NCI-H1417 (cell line): ENCODE measurements at places on chromosomes 6 and 20.

DNA sequence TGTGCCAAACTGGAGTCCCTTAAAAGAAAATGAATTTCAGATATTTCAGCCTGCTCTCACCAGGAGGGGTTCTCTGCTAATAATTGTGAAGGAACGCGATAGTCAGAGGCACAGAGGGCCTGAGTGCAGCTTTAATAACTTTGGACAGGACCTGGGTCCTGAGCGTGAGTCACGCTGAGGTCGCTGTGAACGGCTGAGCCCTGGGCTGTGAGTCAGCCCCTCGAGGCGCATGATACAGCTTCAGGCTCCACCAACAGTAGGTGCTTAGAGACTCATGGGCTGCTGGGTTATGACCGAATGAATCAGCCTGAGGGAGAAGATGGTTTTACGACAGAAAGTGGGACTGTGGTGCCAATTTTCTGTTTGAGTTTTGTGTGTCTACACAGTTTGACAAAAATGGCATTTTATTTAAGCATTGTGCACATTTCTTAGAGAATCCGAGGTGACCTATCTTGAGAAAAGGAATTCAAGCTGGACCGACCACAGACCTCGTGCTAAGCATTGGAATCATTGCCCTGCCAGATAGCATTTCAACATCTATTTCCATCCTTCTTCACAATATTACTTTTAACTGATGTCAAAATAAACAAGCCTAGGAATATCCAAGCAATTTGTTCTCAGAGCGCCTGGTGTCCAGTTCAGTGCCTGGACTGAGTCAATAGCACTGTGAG is 183.0 kb downstream of the THBS2 start:
- DNase-seq = no peak

DNA sequence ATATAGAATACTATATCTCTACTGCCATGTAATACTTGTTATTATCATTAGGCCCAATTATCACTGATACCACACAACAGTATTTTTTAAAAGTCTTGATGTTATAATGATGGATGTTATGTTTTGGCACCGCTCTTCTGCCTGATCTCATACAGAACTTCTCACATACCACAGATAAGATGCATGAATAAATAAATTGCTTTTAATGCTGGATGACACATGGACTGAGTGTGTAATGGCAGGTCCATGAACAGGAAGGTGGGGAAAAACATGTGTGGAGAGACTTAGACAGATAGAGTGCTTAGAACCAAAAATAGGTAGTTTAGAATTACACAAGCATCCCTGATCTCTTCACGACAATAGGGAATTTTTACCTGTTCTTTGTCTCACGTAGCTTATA is 258.4 kb upstream of the MARCKS start:
- no peak for DNase-seq

DNA sequence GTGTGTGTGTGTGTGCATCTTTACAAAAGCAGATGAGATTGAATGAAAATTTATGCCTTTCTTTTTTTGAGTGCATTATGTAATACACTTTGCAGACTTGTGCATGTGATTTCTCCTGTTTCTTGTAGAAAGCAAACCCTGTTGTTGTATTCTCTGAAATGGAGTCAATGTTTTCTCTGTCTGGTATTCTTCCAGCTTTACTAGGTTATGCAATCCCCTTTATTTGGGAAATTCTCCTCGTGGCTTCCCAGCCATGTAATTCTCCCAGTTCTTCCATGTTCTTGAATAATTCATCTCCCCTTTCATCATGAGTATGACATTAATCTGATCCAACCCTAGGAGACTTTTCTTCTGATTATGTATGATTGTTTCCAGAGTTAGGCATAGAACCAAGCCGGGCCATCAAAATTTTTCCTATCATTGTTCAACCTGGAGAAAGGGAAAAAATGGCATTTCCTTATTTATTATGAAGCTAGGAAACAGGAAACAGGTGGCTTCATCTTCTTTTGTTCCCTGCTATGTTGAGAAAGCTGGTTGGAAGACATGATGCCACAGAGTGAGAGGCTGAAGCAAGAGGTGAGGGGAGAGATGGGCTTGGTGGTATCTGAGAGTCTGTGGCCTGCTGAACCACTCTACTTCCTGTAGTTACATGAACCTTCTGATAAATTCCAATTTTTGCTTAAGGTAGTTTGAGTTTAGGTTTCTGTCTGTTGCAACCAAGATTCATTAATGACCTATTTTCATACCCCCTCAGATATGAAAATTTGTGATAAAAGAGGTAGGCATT is 68.8 kb downstream of the PRL start:
- no peak for DNase-seq

DNA sequence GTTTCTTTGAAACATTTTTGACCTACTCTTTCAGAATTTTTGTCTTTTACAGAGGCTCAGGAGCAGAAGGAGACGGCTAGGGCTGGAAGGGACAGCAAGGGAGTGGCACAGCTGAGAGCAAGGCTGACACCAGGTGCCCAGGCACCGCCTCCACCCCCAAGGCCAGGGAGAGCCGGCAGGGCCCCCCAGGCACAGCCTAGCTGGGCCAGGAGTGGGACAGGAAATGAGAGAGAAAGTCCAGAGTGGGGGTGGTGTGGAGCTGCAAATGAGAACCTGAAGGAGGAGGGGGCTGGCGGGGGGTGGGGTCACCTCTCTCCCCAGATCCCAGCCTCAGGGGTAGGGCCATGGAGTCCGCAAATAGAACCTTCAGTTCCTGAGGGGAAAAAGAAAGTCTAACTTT is 236.7 kb downstream of the CDC5L start:
- DNase-seq = no peak

GRCh38 chr20:44651684-44652423 is at the start of gene ADA:
ADA (minus strand) TSS chr20:44651699; CDS start chr20:44651607, 92 bp downstream.
- peak; percentile 77 for DNase-seq

GRCh38 chr6:23659125-23659524 is 466.9 kb upstream of the NRSN1 start:
- peak; percentile 69 for DNase-seq

DNA sequence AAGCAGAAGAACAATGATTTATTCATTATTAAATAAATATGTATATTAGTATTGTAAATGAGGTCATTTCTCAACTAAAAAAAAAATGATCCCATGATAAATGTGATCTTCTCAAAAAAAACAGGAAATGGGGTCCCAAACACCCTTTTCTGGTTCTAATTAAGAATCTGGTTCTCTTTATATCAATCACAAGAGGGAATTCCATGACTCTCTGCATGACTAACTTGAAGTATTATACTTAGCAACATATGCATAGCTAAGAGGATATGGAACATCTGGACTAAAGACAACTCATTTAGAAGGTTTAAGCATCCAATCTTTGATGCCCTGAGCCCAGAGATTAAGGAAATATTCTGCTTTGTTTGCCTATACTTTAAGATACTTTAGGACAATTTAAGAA is 89.7 kb upstream of the EMILIN3 start:
- DNase-seq = no peak

DNA sequence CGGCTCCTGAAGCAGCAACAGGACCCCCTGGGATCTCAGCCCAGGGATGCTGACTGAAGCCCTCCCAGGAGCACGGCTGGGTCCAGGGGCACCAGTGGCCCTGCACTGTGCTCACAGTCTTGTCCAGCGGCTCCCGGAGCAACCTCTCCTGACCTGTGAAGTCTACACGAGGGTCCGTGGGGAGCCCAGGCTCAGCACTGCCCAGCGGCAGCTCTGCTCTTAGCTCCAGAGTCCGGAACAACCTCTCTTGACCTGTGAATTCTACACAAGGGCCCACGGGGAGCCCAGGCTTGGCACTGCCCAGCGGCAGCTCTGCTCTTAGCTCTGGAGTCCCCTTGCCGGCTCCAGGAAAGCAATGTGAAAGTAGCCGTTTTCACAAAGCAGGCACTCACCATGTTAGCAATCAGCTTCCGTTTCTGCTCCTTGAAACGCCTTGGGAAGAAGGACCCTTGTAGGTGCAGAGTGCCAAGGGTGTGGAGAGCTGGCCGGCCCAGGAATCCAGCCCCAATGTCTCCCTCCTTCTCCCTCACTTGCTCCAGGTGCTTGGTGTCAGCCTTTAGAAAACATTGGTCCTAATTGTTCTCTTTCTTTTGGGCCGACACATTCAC is 310.9 kb downstream of the CDH4 start:
- DNase-seq = no peak

DNA sequence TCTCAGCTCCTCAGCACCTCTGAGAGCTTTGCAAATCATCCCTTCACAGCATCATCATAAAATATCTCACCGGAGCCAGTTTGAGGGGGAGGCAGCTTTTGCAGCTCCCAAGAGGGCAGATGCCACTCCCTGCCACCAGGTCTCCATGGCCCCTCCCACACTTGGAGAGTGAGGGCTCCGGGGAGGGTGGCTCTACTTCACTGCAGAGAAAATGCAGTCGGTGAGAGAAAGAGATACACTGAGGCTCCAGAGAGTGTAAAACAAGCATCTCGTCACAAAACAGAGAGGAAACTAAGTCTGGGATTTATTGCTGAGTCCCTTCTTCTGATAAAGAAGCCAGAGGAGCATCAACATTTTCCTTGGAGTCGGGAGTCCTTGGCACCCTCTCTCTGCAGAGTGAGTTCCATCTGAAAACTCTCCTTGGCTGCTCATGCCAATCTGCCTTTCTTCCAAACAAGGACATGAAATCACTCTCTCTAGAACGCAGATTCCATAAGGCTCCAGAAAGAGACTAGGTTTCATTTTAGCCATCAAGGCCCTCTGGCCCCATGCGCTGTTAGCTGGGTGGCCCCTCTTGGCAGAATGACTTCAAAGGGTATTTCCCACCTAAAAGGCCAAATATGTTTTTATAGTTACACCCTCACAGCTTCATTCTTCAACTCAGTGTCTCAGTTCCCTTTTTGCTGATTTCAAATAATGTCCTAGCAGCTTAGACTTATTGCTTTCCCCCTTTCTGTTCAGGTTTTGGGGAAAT is 70.6 kb upstream of the F13A1 start:
- peak; percentile 44 for DNase-seq
